ENCODE measurements at places on chromosomes 16 and 17. TPM values are rescaled to one million over a fixed set of nuclear protein-coding genes. Genes with fewer than 3 reads are reported as not detected.

Gene BTBD17
- total RNA-seq = 16.1 TPM

Gene SYCE1L
- total RNA-seq = 0.73 TPM

Gene LGALS9
- 3.9 TPM for total RNA-seq

Gene CD68
- 3.2 TPM for total RNA-seq

Gene KRT39
- not detected for total RNA-seq

Gene SLC16A6
- total RNA-seq = 2.8 TPM

Gene ARHGDIG
- 19.4 TPM for total RNA-seq
